ENCODE measurements at places on chromosomes 16 and 17. TPM values are rescaled to one million over a fixed set of nuclear protein-coding genes. Genes with fewer than 3 reads are reported as not detected.

TMEM238L gene
- not detected for total RNA-seq

FBXO39 gene
- 0.16 TPM for total RNA-seq

RNF222 gene
- not detected for total RNA-seq

CBFA2T3 gene
- 2.2 TPM for total RNA-seq

KRTAP4-9 gene
- total RNA-seq, result not detected

All from endodermal cell (in vitro differentiated cells).